ENCODE measurements at places on chromosomes 5 and 9.

GRCh38 chr5:116454417-116454927, 120.2 kb downstream of the SEMA6A start:
- DNase-seq = no peak

DNA sequence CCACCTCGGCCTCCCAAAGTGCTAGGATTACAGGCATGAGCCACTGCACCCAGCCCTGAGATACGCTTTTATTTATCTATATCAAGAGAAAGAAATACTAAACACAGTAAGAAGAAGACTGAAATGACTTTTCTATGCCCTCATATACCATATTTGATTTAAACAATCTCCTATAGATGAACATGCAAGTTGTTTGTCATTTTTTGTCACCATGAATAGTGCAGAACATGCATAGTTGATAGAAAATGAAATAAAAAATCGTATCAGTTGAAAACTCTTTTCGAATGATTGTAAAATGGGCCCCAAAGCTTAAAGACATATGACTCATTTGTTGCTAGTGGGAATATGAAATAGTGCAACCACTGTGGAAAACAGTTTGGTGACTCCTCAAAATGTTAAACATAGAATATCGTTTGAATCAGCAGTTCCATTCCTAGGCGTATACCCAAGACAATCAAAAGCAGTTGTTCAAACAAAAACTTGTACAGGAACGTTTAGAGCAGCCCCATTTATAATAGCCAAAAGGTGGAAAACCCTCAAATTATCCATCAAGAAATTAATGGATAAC, 61.4 kb upstream of the ANKH start:
- DNase-seq = no peak

DNA sequence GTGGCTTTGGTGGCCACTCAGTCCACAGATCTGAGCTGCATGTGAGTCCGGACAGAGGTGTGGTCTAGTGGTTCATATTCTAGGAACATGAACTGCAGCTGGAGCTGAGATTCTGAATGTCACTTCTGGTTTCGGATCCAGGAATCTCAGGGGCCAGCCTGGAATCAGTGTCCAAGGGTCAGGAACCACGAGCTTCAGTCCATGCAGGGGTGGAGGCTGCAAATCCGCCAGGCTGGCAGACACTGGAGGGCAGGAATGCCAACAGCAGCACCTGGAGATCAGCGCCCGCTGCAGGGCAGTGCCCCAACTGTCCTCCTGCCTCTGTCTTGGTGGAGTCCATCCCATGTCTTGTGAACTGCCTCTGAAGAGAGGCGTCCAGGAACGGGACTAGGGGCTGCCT, 73.5 kb downstream of the CACNA1B start:
- no peak for DNase-seq

- DNase-seq = no peak
Measured at GRCh38 chr5:71960195-71960594, 147.1 kb upstream of the MAP1B start.

GRCh38 chr9:129610473-129611306, 10.2 kb downstream of the C9orf50 start:
- peak; percentile 65 for DNase-seq

GRCh38 chr9:92775466-92775865, 10.8 kb upstream of the BICD2 start:
- DNase-seq = no peak

GRCh38 chr5:130216286-130216685, 312.0 kb downstream of the CHSY3 start:
- no peak for DNase-seq

DNA sequence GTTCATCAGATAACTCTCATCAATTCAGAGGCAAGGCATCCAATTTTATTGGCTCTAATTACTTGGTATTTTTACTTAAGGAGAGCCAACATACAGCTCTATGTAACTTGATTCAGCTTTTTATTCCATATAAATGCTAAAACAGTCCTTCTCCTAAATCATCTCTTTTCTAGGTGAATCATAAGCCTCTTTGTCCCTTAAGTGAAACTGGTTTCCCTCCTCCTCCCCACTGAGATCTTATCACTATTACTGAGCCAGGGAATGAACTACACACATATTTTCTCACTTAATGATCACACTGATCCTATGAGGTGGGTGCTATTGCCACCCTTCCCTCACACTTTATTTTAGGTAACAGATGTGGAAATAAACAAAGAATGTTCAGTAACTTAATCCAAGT, 1143.8 kb downstream of the MAT2B start:
- DNase-seq = no peak

DNA sequence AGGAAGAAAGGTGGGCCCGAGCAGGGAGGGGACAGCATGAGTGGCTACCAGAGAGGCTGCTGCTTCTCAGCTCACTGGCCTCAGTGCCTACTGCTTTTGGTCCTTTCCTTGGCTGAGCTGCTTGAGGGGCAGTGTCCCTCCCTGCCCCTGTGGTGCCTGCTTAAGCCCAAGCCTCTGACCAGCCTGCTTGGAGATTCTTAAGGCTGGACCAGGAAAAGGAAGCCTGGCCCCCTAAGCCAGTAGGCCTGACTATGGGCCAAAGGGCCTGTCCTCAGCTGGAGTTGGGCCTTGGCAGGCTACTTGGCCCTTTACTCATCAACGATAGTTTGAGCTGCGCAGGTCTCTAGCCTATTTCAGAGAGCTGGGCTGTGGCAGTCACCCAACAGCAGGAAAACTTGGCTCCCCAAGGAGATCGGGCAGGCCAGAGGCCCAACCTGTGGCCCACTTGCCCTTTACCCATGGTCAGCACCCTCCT, 24.9 kb downstream of the TCF7 start:
- no peak for DNase-seq

- DNase-seq = no peak
Measured at GRCh38 chr9:130639124-130639765, 25.1 kb upstream of the PRDM12 start.

- DNase-seq = no peak
Measured at GRCh38 chr5:142385194-142385593, 60.4 kb upstream of the SPRY4 start.

DNA sequence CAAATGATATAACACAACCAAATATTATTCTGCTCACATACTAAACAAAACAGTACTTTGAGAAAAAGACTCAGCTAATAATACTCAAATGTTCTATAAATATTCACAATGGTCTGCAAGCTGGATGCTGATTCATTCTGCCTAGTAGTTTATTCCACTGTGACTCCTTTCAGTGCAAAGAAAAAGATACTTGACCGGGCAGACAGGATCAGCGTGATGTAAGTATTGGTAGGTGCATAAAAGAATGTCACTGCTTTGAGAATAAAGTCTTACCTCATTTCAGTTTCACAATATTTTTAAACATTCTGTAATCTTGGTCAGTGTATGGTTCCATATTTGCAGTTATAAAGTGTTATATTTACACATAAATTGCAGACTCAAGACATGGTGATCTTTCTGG, 223.0 kb upstream of the NUDT12 start:
- DNase-seq = no peak

- DNase-seq = no peak
Measured at GRCh38 chr9:2717385-2717784, at the start of gene KCNV2. TSS of gene KCNV2 (plus strand) at chr9:2717510. CDS start at chr9:2717740, 230 bp downstream.

- DNase-seq = no peak
Measured at GRCh38 chr5:6356578-6357164, 21.7 kb downstream of the MED10 start.

- DNase-seq = no peak
Measured at GRCh38 chr5:158513490-158514318, 586.0 kb downstream of the EBF1 start.

DNA sequence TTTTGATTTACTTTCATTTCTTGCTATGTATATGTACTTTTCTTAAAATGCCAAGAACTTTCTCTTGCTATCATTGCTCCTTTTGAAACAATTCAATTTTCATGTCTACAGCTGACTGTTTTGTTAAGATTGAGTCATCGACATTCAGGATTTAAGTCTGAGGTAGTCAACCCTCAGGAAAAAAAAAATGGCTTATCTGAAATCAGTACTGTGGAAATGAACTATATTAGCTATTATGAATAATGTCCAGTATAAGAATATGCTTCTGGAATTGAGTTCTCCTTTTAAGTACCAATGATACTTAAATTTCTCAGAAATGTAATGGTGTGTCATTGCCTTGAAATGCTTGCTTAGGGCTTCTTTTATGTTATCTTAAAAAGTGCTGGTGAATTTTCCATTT, 37.9 kb downstream of the TNFAIP8 start:
- DNase-seq = no peak

- no peak for DNase-seq
Measured at GRCh38 chr5:120096413-120096812, 367.7 kb upstream of the PRR16 start.

DNA sequence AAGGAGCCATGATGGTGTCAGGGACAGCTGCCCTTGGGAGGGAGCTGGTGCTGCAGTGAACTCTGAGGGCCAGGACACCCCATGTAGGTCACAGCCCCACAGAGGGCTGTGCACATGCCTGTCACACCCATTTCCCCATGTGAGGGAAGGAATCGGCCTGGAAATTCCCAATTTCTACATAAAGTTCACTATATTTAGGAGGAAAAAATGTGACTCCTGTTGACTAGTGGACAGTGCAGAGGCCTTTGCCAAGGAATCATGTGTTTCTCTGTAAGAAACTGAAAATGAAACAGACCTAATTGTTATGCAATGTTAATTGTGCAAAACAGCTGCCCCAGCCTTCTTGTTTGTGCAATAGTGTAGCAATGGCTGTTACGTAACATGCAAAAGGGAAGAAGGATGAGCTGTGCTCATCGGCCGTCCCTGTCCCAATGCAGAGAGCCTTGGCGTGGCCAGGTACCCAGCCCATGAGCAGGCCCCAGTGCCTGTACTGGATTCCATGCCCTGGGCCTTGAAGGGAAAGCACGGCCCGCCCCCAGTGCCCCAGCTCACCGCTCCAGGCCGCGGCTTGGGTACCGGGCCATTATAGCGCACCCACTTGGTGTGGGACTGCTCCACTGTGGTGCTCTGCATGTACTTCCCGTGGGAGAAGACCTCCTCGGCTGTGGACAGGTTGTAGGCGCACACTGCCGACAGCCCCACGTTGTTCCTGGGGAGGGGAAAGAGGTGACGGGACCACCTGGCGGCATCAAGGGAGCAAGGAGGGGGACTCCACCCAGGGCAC, 70.0 kb downstream of the SECISBP2 start:
- no peak for DNase-seq

- DNase-seq = no peak
Measured at GRCh38 chr9:23587433-23587832, 238.6 kb downstream of the ELAVL2 start.

GRCh38 chr5:103902893-103903292, 340.3 kb upstream of the NUDT12 start:
- DNase-seq = no peak

DNA sequence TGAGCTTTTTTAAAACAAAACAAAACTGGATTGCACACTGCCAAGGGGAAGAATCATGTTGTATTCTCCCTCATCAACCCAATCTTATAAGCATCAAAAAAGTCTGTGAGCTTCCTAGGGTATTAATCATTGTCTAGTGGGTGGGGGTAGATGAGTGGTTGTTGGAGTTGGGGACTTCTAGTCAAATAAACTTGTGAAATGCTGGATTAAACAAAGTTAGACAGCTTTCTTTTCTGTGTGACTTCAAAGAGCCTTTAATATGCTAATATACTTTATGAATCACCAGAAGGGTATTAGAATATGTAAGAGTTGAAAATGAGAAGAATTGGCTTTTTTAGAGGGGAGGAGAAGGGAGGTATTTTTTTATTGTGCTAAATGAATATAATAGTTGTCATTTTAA, 87.7 kb downstream of the GALNT10 start:
- no peak for DNase-seq

GRCh38 chr5:96714450-96714849, 52.3 kb downstream of the CAST start:
- no peak for DNase-seq

DNA sequence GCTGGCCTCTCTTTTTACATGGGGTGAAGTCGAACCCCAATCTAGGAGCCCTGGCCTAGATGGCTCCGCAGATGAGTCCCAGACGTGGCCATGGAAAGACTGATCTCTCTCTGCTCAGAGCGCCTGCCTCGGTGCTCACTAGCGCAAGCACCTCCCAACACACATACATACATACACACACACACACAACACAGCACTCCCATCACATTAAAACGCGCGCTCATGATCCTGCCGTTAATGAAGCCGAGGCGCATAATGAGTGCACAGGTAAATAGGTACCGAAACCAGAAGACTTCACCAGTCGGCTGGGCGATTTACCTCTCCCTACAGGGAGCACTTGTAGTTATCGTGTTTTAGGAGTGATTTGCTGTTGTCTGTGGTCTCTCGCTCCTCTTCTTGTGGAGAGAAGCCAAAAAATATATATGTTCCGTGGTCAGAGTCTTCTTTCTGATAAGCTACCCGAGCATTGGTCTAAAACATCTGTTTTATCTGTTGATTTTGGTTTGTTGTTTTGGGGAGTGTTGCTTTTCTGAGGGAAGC, 207.7 kb downstream of the MEF2C start:
- no peak for DNase-seq

DNA sequence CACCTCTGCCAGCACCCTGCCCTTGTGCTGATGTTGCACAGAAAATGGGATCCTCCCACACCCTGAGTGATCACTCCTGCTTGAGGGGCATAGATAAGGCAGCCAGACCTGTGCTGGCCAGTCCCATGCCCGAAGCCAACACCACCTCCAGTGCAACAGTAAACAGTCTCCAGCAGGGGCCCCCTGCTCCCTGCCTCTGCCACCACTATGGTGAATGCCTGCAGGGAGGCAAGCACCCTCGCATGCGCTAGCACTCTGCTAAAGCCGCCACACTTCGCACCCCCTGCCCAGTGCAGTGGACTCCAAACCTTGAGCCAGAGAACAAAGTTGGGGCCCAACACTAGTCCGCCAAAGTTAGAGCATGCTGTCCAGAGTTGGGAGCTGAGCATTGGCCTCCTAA, 118.7 kb downstream of the PJA2 start:
- no peak for DNase-seq

- DNase-seq = no peak
Measured at GRCh38 chr9:136575626-136576268, 29.9 kb upstream of the NOTCH1 start.

DNA sequence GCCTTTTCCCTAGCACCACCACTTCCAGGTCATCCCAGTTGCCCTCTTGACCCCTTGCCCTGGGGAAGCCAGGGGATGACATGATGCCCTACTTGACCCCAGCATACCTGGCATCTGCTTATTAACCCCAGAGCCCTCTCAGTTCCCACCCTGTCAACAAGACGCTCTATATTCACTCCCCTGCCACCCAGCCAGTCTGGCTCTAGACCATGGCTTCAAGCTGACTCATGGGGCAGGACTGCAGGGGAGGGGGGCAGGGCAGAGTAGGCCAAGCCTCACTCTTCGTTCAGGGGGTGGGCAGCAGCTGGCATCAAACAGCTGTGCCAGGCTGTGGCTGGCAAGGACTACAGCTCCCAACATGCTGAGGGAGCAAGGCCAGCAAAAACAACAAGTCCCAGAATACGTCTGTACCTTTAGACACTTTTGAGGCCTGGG, 5.3 kb downstream of the ATOSB start:
- no peak for DNase-seq

DNA sequence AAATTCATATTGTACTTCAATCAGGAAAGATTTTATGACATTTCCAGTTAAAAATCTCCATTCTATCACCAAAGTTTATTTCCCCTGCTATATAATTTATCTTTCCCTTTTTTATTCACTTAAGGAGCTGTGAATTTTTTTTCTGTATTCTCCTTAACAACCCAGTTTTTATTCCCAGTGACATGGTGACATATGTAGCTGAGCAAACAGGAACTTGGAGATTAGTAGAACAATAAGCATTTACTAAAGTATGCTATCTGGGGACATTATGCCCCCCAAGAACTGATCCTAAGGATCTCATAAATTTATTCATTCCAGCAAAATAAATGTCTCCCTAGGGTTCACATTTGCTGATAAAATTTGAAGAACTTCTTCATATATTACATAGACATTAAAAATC, 1044.0 kb upstream of the CDH6 start:
- DNase-seq = no peak

GRCh38 chr5:157464519-157465171, 4.6 kb downstream of the NIPAL4 start:
- peak; percentile 38 for DNase-seq

Measured in activated T-helper 9 cell treated with anti-CD3 and anti-CD28 coated beads, Interleukin-2, amount 50 U/mL, for 16 hours (primary cell).